Astrocyte of the cerebellum (primary cell): ENCODE measurements at places on chromosomes 16 and 17.
A peak's percentile ranks its signal among the peaks of the same experiment; 100 is the strongest.

- DNase-seq, result no peak
Observed at GRCh38 chr16:54000361-54000760, 286.2 kb downstream of the IRX3 start.

GRCh38 chr17:38872027-38872511 is 2.2 kb downstream of the LASP1 start:
- DNase-seq, result no peak

GRCh38 chr17:82330322-82331239 is 3.0 kb downstream of the SECTM1 start:
- DNase-seq, result no peak

DNA sequence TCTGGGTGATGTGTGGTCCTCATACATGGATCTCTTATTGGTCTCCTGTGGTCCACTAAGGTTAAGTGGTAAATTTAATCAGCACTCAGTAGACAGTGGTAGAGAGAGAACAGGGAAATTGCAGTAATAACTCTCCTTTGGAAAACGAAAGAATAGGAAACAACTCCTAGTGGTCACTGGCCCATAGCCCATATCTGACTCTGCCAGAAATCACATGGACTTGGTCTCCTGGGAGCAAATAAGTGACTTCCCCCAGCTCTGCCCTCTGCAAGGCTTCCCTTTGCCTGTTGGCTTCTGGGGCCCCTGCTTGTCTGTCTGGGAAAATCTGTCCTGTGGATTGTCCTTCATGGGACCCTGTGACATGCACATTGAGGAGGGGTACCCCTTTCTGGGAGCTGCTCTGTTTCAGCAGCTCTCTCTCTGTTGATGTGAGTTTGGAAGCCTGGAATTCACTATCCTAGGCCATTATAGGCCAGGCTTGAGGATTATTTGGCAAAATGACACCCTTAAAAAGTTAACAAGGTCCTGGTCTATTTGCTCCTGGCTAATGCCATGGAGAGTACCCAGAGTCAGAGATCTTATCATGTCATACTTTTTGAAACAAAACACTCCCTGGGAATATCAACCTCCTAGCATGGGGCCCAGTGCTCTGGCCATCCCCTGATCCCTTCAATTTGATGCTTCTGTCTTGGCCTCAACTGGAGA is 58.0 kb upstream of the HNF1B start:
- DNase-seq, result peak; percentile 86

DNA sequence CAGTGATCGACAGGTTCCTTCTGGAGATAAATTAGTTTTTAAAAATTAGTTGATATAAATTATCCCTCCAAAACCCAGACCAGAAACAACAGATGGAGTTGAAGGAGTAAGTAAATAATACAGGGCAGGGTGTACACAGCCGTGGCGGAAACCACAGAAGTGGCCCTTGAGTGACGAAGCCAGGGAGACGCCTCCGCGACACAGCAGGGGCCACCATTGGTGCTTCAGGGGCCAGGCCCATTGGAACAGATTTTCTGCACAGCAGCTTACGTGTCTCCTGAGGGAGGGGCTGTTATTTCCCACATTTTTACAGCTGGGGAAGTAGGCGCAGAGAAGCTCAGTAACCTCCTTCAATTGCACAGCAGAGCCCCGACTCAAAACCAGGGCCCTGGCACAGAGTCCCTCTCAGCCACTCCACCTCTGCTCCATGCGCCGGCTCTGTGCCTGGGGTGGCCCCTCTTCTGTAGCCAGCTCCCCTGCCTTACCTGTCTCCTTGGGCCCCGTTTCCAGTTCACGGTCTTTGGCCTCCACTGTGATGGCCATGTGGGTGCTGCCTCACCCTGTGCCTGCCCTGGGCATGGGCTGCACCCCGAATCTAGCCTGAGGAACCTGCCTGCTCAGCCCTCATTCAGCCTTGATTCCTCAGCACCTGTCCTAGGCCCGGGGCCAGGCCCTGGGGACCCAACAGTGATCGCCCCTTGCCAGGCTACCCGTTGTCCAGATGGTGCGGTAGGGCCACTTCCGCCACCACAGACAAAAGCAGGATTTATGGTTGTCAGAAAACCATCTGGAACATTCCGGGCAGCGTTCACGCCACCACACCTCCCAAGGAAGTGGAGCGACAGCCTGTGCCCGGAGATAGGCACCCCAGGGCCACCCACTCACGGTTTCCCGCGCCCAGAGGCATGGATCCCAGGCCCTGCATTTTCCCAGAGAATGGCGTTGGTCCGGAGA is 128.5 kb upstream of the GSE1 start:
- DNase-seq, result no peak

GRCh38 chr17:76696763-76697701 is 13.7 kb downstream of the MXRA7 start:
- no peak for DNase-seq

DNA sequence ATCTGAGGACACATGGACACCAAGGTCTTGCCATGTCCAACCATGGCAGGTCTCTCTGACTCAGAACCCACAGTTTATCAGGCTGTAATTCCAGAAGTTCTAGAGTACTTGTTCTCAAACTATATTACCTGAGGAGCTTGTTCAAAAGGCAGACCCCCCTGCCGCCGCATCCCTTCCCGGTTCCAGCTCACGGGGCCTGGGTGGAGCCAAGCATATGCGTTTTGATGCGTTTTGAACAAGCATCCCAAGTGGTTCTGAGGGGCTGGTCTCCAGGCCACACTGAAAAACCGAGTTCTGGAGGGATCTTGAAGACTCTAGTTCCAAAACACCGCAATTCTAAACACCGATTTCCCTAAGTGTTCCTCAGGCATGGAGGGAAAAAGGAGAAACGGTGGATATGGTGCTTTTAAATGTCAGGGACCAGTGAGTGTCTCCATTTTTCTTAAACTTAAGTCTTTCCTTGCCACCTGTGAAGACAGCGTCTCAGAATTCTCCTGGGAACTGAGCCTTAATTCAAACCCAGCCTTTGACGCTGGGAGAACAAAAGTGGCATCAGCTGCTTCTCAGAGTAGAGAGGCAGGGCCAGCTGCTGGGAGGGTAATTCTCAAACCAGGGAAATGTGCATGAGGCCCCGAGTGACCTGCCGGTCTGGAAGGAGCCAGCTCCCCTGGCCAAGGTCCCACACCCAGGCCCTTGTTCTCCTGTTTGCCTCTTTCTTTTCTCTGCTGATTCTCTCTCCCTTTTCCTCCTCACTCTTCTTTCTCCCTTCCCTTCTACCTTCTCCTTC is 84.4 kb upstream of the PLCG2 start:
- no peak for DNase-seq

- DNase-seq, result no peak
Observed at GRCh38 chr16:22316411-22316811, 19.2 kb downstream of the POLR3E start.

- no peak for DNase-seq
Observed at GRCh38 chr16:2507052-2507659, 6.6 kb upstream of the ATP6V0C start.

GRCh38 chr17:79991140-79991923 is 44.3 kb downstream of the TBC1D16 start:
- peak; percentile 50 for DNase-seq

DNA sequence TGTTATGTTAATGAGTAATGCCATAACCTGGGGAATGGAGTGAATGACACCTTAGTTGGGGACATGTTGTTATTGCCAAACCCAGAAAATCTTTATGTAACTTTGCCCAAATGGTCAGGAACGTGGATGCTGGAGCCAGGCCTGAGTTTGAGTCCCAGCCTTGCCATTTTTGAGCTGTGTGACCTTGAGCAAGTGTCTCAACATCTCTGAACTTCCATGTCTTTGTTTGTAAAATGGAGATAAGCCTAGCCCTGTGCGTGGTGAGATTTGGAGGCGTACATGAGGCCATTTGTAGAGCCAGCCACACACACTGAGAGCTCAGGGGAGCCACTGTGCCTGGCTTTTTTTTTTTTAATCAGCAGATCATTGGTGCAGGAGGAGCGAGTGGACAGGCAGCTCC is 247.3 kb downstream of the FOXL1 start:
- no peak for DNase-seq

GRCh38 chr17:9487406-9487805 is 88.2 kb downstream of the STX8 start:
- DNase-seq, result peak; percentile 85

DNA sequence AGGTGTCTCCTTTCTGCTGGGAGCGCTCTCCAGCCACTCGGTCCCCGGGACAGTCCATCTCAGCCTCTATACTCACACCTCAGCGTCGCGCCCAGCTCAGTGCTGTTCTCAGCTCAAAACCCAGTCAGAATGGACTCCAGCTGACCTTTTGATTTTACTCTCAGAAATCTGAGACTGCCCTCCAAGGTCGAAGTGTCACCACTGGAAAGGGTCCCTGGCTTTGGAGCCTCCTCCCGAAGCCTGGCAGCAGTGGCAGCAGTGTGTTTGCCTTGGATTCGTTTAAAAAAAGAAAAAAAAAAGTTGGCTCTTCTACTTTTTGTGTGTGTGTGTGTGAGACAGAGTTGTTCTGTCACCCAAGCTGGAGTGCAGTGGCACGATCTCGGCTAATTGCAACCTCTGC is 10.4 kb downstream of the KLHL36 start:
- no peak for DNase-seq

- peak; percentile 18 for DNase-seq
Observed at GRCh38 chr16:11251525-11252481, 4.2 kb downstream of the SOCS1 start.

GRCh38 chr17:78316867-78317789 is 42.7 kb downstream of the SOCS3 start:
- DNase-seq, result no peak

GRCh38 chr17:72457712-72458111 is 336.9 kb downstream of the SOX9 start:
- DNase-seq, result no peak

- DNase-seq, result no peak
Observed at GRCh38 chr16:65410801-65411200, 288.9 kb upstream of the CDH11 start.

GRCh38 chr16:68233835-68234187 is 2.1 kb downstream of the ESRP2 start:
- no peak for DNase-seq

DNA sequence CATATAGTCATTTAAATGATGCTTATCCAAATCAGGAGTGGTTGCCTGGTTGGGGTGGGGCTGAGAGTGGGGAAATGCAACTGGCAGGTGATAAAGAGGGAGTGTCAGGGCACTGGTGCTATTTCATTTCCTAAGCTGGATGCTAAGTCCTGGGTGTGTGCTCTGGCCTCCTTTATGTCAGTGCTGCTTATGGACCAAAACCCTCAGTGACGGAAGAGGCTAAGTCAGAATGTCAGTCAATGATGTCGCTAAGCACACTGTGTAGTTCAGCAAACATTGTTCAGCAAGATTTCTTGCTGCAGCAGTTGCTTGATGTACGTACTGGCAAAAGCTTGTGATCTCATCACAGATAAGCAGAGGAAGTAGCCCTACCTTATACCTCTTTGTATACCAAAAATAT is 16.4 kb upstream of the FLCN start:
- no peak for DNase-seq

GRCh38 chr17:50626037-50626574 is 8.6 kb upstream of the ABCC3 start:
- peak; percentile 62 for DNase-seq

GRCh38 chr16:73846007-73846330 is 450.6 kb upstream of the PSMD7 start:
- DNase-seq, result no peak

DNA sequence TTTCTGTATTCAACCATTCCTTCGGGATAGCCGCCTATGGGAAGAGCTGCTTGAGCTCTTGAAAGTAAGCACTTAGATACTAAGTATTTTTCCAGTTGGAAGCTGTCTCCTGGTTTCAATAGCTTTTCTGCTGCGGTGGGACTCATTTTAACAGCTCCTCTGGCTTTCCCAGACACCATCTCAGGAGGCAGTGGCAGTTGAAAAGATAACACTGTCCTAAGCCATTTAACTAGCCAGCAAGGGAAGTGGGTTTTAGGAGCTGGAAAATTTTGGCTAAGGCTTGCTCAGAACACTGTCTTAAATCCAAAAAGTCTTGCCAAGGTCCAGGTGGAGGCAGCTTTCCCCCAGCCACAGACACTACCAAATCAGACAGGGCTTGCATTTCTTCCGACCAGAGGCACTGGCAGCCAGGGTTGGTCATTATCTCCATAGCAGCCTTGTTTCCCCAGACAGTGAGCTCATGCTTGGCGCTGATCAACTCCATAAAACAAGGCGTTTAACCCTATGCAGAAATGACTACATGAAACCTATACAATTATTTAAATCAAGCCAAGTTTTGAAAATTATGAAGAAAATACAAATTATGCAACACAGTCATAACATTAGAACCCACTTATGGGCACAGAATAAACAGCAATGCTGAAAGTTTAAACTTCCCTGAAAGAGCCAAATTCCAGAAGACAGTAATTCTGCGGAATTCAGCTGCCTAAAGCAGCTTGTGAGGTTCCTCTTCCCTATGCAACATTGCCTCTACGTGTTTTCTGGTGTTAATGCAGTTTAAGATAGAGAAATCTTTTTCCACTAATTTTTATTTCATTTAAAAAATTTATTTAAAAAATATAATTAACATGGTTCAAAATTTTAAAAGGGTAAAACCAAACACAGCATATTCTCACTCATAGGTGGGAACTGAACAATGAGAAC is 25.0 kb downstream of the GABARAPL2 start:
- peak; percentile 53 for DNase-seq

- no peak for DNase-seq
Observed at GRCh38 chr17:14268264-14268663, 31.6 kb upstream of the CDRT15 start.

DNA sequence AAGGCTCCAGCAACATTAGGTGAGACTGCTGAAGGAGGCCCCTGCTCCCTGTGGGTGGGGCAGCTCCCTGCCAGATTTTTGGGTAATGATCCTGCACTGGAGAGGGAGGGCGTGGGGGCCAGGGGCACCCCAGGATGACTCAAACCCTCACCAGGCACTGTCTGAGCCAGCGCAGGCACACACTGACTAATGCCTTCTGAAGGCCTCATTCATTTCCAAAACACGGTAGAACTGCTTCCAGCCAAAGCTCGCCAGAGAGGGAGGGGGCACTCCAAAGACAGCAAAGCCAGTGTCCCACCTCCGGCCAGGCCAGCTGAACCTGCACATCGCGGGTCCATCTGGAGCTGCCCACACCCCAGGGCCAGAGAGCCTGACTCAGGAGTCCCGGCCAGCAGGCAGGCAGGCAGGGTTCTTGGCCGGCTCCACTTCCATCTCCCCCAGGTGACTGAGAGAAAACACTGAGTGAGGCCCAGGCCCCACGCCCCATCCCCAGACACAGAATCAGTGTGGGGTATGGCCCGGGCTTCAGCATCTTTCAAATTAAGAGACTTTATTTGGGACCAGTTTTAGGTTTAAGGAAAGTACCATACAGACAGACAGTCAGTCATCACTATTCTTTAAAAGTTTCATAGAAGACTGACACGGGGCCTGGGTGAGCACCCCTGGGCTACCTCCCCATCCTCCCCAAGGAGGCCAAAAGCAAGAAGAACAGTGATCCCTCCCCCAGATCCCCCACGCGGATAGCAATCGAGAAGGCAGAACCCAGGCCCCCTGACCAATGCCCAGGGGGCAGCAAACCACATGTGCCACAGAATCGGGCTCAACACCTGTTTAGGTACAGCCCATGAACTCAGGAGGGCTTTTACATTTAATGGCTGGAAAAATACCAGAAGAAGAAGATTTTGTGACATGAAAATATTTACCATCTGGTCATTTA is 2.3 kb downstream of the PIEZO1 start:
- DNase-seq, result no peak
